ENCODE measurements at places on chromosomes 13 and 19.

DNA sequence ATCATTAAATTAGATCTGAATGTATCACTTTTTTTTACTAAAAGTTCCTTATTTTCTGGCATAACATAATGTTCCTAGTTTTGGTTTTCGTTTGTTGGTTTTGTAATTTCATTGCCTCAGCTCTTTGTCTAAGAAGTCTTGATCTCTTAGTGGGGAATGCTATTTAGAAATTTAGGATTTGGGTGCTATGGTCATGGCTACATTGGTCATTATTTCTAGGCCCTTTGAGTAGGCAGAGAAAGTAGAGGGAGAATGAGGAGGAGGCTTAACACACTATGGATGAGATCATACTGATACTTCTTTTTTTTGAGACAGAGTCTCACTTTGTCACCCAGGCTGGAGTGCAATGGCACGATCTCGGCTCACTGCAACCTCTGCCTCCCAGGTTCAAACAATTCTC lies 41.8 kb downstream of the PIBF1 start:
- no peak for DNase-seq

- no peak for DNase-seq
Measured at GRCh38 chr13:47179321-47179720, 282.5 kb upstream of the HTR2A start.

DNA sequence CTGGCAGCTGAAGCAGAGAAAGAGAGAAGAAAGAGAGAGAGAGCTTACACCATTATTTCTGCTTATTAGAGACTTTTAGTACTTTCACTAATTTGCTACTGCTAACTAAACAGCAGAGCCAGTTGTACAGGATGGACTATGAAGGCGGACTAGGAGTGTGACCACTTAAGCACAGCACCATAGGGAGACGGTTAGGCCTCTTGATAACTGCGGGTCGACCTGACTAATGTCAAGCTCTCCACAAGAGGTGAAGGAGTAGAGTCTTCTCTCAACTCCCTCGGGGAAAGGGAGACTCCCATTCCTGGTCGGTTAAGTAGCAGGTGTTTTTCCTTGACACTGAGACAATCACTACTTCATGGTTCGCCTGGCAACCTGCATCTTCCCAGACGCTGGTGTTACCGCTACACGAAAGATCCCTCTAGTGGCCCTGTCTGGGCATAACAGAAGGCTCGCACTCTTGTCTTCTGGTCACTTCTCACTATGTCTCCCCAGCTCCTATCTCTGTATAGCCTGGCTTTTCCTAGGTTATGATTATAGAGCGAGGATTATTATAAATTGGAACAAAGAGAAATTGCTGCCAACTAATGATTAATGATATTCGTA lies 5.3 kb upstream of the PSG7 start:
- DNase-seq = no peak

- DNase-seq = no peak
Measured at GRCh38 chr13:32031815-32032370, 319 bp downstream of the FRY start.

DNA sequence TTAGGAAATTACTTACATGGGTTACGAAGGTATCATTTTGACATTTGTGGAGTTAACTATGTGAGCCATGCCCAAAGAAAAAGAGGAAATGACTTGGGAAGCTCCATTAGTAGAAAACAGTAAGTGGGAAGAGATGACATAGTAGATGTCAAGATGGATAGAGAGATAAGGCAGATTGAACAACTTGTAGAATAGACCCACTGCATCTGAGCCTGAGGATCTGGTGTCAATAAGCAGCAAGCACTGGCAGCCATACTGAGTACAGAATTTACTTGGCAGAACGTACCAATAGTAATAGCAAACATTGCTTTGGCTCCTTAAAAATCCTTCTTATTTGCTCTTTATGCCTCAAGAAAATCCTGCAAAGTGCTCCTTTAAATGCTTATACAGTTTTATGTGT lies 203.8 kb downstream of the GPC6 start:
- DNase-seq = no peak

All from CD8-positive, alpha-beta memory T cell (primary cell).